Kidney capillary endothelial cell (primary cell): ENCODE measurements at places on chromosomes 3 and 15.
A peak's percentile ranks its signal among the peaks of the same experiment; 100 is the strongest.

GRCh38 chr3:167691366-167691765, 37.6 kb upstream of the WDR49 start:
- DNase-seq = no peak

- DNase-seq = no peak
Measured at GRCh38 chr15:73325191-73325861, 43.4 kb downstream of the HCN4 start.

DNA sequence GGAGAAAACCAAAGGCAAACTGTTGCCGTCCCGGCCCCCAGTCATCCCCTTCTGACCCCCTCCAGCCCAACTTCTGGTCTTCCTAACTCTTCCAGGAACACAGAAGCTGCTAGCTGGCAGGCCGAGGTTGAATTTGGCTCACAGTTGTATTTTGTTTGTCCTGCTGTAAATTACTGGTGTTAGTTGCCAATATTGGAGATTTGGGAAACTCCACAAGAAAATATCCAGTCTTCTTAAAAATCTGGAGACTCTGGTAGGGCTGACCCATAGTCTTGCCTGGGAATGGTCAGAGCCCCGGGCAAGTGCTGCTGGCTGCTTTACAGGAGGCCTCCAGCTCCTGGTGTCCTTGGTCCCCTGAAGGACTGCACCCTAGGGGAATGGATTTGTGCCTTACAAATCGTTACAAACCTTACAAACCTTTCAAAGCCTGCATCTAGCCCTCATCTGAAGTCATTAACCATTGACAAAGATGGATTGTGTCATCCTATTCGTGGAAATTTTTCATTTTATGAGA, 112.0 kb upstream of the MCTP2 start:
- DNase-seq = no peak

DNA sequence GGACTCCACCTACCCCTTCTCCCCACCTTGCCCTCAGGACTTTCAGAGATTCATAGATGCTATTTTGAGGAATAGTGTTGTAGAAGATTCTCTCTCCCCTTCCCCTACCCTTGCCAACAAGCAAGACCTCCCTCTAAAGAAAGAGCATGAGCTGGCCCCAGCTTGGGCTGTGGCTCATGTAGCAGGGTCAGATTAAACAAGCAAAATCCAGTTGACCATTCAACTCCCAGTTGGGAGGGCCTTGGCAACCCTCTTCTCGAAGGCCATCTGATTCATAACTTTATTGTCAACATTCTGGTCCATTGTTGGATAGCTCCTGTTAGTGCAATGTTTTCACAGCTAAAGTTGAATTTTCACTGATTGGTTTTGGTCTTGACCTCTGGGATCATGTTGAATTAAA, 41.1 kb downstream of the TNFAIP8L3 start:
- DNase-seq = no peak

DNA sequence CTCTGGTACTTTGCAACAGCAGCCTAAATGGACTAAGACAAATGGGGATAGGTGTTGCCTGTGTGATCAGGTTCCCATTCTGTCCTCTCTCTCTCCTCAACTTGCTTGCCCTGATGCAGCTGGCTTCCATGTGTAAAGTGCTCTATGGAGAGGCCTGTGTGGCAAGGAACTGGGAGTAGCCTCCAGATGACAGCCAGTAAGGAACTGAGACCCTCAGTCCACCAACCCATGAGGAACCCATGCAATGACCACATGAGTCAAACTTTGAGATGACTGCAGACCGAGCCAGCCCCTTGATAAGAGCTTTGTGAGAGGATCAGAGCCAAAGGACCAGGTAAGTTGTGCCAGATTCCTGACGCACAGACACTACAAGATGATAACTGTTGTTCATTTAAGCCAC, 74.6 kb upstream of the ADPGK start:
- DNase-seq = no peak

GRCh38 chr15:79283252-79284048, 928 bp downstream of the ANKRD34C start:
- DNase-seq = peak; percentile 24

- no peak for DNase-seq
Measured at GRCh38 chr15:83561661-83562060, 92.3 kb upstream of the ADAMTSL3 start.

- no peak for DNase-seq
Measured at GRCh38 chr3:71728632-71729342, 3.6 kb upstream of the EIF4E3 start.

DNA sequence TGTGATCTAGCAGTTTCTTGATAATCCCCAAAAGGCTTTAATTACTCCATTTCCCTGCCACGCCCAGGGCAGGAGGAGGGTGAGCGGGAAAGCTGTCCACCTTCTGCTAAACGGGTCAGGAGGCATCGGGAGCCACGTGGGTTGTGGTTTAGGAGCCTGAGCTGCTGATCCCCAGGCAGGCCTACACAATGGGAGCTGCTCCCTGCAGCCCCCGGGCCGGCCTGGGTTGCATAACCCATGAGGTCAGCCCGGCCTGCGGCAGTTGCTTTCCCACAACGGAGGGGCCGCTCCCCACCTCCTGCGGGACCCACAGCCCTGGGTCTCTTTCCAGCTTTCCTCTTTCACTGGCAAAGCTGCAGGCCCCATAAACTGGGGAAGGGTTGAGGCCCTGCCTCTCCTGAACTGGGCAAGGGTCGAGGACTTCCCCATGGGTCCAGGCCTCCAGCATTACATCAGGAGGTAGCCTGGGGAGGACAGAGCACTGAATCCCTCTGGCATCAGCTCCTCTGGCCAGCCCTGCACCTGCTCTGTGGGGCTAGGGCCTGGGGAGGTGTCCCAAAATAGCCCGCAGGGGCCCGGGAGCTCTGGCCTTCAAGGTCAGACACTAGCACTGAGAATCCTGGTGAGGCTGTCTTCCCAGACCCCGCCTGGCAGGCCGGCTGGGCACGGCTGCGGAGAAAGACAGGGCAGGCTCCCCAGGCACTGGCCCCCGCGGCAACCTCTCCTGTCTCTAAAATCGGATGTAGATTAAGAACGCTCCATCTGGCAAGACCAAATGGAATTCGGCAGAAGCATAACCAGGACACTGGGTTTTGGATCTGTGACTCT, 47.3 kb downstream of the ZDHHC19 start:
- DNase-seq = no peak

DNA sequence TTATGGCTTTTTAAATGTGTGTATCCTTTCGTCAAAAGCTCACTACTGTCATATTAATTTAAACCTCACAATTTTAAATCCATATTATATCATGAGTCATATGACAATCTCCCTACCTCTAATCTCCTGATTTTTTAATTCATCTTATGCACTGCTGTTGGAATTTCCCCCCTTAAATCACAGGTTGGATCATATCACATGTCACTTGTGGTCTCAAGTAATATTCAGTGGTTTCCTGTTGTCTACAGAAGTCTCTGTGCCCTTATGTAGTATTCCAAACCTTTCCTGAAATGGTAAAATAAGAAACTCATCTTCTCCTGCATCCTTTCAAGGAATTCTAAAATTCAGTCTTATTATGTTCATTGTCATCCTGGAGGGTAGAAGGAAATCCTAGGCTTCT, 116.0 kb upstream of the CBLB start:
- DNase-seq = no peak

- peak; percentile 26 for DNase-seq
Measured at GRCh38 chr3:36944012-36944640, 728 bp downstream of the TRANK1 start.

DNA sequence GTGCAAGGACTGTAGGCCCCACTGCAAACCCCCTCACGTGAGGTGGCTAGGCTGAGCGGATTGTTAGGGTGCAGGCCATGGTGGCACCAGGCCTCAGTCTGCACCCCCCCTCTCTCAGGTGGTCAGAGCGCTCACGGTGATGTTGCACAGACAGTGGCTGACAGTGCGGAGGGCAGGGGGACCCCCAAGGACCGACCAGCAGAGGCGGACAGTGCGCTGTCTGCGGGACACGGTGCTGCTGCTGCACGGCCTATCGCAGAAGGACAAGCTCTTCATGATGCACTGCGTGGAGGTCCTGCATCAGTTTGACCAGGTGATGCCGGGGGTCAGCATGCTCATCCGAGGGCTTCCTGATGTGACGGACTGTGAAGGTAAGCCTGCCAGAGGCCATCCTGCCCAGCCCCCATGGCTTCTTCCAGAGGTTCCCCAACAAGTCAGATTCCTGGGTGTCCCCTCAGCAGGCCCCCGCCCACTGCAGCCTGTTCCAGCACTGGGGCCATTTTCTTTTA, 18.2 kb downstream of the ATRIP start:
- no peak for DNase-seq

- DNase-seq = no peak
Measured at GRCh38 chr3:43194490-43195114, 88.7 kb upstream of the POMGNT2 start.

DNA sequence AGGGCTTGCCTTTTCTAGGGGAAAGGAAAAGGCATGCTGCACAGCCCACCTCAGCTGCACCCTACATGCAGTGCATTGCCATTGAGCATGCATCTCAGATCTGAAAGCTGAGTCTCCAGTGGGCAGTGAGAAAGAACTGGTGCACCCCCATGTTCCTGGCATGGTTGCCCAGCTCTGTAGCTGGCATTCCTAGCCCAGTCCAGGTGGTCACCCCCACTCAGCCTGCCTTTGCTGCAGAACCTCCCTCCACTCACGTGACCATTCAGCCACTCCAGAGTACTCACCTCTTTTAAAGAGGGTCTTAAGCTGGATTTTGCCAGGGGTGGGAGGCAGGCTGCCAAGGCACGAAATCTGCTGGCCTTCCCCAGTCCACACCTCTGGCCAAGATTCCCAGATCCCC, 208.6 kb upstream of the TOPAZ1 start:
- no peak for DNase-seq

- DNase-seq = no peak
Measured at GRCh38 chr3:151949706-151950105, 76.3 kb downstream of the SUCNR1 start.

DNA sequence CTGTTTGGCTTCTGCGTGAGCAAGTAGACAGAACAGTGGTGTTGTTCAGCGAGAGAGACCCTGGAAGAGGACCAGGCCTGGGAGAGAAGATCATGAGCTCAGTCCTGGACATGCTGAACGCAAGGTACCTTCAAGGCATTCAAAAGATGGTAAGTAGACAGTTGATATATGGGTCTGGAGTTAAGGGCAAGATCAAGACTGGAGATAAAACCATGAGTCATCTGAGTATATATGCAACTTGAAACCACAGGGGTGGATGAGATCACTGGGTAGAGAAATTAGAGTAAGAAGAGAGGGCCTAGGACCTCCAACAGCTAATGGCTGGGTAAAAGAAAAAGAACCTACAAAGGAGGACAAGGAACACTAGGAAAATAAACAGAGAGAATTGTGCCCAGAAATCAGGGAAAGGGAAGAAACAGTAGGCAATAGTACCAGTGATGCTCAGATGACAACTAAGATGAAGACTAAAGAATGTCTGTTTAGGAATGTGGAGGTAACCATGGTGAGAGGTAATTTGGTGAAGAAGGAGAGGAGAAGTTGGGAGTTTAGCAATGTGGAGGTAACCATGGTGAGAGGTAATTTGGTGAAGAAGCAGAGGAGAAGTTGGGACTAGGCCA, 343.2 kb upstream of the ADAMTS9 start:
- DNase-seq = peak; percentile 25

GRCh38 chr15:66952756-66953522, 112.5 kb upstream of the SMAD3 start:
- DNase-seq = no peak

DNA sequence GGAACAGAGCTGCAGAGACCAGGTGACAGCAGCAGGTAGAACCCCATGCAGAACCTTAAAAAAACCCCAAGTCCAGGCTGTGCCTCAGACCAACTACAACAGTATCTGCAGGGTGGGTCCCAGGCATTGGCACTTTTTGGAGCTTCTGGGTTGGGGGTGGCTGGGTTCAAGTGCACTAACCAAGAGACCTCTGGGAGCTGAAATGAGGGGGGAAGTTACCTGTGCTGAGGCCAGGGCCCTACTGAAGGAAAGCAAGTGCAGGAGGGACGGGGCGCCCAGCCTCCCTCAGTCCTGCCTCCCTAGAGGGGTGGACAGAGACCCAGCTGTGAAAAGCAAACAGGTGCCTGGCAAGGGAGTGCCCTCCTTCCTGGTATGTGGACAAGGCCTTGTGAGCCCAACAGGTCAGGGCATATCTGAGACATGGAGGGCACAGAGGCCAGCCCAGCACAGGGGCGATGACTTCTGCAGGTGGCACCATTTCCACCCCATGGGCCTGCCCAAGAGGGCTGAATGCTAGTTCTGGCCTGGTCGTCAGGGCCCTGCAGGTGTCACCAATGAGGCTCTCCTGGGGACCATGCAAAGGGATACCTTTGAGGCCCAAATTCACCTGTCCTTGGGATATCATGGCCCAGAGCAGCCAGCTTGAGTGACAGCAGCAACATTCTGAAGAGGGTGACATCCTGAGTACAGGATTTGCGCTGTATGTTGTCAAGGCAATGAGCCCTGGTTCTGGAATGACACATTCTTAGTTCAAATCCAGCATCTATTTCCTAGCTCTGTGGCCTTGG, 18.7 kb downstream of the CTSH start:
- no peak for DNase-seq

DNA sequence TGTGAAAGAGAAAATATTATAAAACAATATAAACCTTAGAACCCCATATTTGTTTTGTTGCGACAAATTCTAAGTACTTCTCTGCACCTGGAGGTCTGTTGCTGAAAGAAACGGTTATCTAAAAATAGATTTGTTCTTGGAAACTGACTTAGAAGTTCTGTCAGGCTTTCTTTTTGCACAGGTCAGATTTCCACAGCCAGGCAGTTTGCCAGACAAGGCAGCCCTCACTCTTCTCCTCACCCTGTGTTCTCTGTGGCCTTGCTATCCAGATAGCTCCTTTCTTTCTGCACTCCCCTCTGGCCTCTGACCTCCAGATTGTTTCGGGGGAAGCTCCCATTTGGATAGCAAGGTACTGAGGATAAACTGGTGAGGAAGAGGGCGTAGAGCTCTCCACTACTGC, 413.3 kb upstream of the ONECUT1 start:
- no peak for DNase-seq

- DNase-seq = no peak
Measured at GRCh38 chr3:45599424-45599886, 4.9 kb downstream of the LIMD1 start.

DNA sequence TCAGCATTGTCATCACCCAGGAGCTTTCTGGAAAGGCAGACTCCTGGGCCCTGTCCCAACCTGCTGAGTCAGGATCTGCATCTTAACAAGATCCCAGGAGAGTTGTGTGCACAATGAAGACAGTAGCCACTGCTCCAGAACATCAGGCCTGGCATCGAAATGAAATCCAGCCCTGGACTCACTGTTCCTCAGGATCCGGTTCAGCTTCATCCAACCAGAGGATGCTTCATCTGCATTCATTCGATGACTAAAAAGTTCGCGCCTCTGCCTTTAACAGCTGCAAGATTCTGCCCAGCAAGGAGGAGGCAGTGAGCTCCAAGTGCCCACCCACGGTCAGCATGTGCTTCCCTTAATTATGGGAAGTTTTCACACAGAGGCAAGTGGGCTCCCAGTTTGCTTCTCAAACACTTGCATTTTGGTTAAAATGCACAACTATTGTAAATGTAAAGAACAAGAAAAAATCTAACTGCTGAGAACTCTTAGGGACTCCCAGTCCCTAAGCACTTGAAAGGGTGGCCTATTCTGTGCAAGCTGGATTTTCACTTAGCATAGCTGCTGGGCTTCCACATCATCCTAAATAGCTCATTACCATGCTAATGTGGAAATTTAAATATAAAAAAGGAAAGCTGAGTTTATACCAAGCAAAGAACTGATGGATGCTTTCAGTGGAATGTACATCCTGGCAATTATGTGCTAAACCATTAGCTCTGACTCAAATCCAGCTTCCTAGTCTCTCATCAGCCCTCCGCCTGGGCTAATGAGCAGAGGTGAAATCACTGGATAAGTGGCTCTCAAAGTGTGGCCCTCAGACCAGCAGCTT, 25.5 kb upstream of the ESYT3 start:
- no peak for DNase-seq
